Stimulated activated CD8-positive, alpha-beta memory T cell treated with anti-CD3 and anti-CD28 coated beads, Interleukin-4, amount 100 ng/mL, for 24 hours (primary cell): ENCODE measurements at places on chromosomes 6 and 20.

DNA sequence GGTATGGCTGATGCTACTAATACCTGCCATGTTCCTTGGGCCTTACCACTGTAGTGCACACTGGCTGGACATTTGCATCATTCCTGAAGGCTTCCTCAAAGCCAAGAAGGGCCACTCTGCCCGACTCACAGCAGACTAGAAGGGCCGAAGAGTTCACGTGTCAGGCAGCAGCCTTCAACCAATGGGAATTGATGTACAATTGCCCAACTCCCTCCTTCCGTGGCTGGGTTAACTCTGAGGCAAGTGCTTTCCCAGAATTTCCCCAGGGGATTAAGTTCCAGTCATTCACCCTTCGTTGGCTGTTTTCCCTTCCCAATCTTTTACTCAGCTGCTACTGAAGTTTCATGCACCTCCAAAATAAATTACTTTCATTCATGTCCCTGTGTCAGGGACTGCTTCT, 29.8 kb downstream of the PSMB9 start:
- no peak for DNase-seq

GRCh38 chr20:20012541-20012940, 4.6 kb upstream of the NAA20 start:
- no peak for DNase-seq

GRCh38 chr6:82740072-82740471, 325.6 kb downstream of the UBE3D start:
- DNase-seq: no peak

- no peak for DNase-seq
Measured at GRCh38 chr6:150297327-150298029, 71.3 kb upstream of the IYD start.

GRCh38 chr6:114042267-114043016, 71.5 kb upstream of the HDAC2 start:
- DNase-seq: no peak

DNA sequence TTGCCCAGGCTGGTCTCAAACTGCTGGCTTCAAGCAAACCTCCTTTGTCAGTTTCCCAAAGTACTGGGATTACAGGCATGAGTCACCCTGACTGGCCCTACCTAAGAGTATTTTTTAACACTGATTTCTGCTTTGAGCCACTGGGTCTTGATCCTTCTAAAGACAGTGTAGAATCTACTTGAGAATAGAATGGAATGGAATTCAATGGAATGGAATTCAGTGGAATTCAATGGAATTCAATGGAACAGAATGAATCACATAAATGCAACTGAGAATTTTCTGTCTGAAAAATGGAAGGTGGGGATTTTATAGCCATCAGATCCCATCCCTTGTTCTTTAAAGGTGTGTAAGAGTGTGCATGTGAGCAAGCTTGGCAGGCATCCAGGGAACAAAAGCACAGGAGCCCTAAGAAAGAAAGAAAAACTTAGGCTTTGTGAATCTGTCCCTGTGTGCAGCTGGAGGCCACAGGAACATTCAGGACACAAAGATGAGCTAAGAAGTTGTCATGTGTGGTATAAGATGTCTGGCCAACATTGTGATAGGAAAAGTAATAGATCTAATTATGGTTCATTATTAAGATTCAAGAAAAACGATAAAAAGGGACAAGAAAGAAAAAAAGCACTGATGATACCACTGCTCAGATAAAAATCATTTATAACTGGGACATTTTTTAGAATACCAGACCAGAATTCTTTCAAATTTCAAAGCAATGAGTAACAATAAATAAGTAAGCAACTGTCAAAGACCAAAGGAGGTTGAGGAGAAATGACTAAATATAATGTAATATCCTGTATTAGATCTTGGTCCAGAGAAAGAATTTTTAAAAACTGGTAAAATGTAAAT, 681.0 kb upstream of the GJE1 start:
- no peak for DNase-seq

- no peak for DNase-seq
Measured at GRCh38 chr6:147063469-147064031, 140.7 kb upstream of the STXBP5 start.

DNA sequence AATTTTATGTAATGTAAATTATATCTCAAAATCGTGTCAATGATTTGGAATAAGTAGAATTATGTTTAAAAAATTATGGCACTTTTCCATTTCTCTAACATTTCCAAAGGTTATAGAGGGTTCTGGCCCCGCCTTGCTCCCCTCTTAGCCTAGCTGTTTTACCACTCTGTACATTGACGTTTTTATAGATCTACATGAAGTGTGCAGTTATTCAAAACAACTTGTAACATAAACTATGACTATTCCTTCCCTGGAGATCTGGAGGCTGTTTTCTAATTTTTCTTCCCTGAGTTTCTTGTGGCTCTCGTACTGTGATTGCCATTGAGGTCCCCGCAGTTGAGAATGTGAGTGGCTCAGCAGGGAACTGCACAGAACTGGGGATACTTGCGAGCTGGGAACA, 48.4 kb downstream of the IYD start:
- no peak for DNase-seq

- no peak for DNase-seq
Measured at GRCh38 chr6:150198532-150198931, 55.7 kb downstream of the PPP1R14C start.

- DNase-seq: no peak
Measured at GRCh38 chr6:106628658-106629102, 618 bp downstream of the RTN4IP1 start.

DNA sequence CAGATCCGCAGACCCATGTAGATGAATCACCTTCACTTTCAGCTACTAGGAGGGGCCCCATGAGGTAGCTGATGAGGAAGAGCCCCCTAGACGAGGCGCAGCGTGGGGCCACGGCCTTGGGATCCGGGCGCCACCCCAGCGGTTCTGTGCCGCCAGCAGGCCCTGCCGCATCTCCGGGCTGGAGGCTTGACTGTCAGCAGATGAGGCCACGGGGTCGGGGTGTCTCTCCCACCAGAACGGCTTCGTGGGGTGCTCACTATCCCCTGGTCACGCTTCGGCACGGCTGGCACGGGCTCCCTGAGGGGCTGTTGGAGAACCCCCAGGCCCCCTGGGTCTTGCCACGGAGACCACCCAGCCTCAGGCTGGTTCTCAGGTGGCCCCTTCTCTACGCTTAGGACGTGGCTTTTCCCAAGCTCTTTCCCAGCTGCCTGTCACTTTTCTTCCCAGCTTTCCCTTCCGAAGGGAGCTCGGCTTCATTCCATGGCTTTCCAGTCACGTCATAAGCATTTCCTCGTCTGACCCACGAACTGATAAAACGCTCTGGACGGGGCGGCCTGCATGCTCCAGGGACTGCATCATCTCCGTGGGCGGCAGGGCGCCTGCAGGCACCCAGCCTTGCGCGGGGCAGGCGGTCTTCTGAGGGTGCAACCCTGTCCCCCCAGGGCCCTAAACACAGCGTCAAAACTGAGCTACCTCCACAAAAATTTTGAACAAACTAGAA, 85.9 kb downstream of the THBS2 start:
- DNase-seq: no peak

DNA sequence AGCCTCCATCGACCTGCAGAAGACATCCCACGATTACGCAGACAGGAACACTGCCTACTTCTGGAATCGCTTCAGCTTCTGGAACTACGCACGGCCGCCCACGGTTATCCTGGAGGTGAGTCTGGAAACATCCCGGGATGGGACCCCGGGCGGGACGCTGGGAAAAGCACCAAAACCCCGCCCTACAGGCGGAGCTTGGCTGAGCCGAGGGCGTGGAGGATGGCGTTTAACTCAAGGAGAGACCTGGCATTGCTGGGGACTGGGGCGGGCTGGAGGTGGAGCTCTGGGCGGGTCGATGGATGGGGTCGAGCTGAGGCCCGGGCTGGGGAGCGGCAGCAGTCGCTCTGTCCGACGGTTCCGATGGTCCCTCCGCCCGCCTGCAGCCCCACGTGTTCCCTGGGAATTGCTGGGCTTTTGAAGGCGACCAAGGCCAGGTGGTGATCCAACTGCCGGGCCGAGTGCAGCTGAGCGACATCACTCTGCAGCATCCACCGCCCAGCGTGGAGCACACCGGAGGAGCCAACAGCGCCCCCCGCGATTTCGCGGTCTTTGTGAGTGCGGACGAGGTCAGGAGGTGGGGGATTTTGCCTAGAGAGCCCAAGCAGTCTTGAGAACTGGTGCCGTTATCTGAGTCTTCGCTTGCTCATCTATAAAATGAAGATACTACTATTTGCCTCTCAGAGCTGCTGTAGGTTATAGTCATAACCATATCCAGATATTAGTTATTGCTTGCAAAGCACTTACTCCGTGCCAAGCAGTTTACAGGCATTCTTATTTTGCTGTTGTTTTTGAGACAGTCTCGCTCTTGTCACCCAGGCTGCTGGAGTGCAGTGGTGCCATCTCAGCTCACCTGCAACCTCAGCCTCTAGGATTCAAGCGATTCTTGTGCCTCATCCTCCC, 3.8 kb downstream of the SPAG4 start:
- peak; percentile 67 for DNase-seq

DNA sequence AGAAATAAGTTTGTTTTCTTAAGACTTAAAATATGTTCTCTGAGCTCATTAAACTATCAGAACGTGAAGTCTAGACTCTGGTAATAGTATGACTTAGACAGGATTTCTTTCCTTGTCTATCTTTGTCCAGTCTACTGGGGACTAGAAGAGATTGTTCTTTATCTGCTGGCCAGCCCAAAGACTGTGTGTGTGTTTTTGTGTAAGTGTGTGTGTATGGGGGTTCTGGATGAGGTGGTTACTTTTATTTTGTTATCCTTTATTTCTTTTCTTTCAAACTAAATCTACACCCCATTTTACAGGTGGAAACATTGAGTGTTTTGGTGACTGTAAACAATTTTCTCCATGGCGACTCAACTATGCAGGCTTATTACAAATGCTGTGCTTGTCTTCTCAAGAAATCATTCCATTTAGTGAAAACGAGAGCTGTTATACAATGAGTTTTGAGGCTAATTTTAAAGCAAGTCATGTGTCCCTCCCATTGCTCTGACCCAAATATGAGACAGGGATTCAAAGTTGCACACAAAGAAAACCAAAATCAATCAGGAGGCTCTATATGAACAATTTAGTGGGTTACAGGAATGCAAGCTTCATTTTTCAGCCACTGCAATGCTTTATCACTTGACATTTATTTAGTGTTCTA, 97.6 kb downstream of the ELOVL5 start:
- no peak for DNase-seq

- no peak for DNase-seq
Measured at GRCh38 chr6:129047834-129048233, 164.9 kb downstream of the LAMA2 start.

GRCh38 chr6:42988486-42989020, 4.2 kb downstream of the PPP2R5D start:
- no peak for DNase-seq

- DNase-seq: no peak
Measured at GRCh38 chr20:64260239-64260638, 4.7 kb downstream of the PCMTD2 start.

DNA sequence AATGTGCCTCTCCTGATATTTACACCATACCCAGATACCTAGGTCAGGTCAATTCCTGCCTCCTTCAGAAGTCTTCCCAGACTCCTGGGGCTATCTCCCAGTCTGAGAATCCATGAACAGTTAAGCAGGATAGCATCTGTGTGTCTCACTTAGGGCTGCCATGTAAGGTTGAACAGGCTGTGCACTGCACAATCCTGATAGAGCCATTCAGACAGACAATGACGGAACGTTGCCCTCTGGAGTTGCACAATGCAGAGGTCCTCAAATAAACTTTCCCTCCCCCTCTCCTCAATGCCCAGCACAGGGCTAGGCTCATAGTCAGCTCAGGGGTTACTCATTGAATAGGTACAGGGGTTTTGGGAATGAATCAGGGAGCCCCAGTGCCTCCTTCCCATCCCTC, 89.7 kb downstream of the CD40 start:
- no peak for DNase-seq

GRCh38 chr20:2741463-2741862, 48.9 kb downstream of the EBF4 start:
- no peak for DNase-seq

GRCh38 chr20:38880952-38881735, 45.1 kb upstream of the FAM83D start:
- no peak for DNase-seq

GRCh38 chr6:142184307-142184706, 37.2 kb downstream of the VTA1 start:
- no peak for DNase-seq

GRCh38 chr20:20317195-20317594, 50.7 kb upstream of the INSM1 start:
- DNase-seq: no peak

DNA sequence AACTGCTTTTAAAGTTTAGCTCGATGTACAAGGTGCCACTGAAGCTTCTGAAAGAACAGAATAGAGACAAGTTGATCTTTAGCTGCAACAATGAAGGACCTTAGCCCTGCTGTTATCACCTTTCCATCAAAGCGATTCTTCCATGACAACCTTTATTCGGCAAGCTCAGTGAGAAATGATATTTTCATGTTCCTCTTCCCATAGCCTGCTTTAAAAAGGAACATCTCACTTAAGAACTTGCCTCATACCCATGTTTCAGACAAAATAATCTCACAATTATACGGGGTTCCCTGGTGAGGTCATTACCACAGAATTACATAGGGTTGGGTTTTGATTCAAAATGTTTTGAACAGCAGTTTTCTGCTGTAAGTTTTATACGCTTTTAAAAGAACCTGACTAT, 264.2 kb downstream of the THBS2 start:
- DNase-seq: no peak

DNA sequence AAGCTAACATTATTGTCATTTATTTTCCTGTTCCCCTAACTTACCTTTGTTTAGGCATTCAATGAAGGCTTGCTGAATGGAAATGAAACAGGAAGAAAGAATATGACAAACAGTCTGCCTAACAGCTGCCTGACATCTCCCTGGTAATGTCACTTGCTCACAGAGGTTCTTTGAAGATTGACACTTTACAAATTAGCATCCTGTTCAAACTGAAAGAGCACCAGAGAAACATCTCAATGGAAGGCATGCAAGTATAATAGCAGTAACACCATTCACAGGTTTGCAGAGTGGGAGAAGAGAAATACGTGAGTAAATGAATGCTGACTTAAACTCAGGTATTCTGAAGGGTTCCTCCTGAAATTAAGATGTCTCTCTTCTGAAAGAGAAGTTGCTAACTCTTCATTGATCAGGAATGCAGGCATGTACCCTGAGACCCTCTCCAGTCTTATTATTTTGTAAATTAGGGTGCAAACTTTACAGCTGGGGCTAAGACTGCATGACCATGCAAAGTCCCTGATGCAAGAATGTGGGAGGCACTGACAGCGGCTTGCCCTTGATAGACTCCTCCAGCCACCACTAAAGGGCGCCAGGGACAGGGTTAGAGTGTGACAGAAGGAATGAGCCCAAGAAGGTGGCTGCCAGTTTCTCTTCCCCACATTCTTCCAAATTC, 1.3 kb upstream of the SMLR1 start:
- no peak for DNase-seq

- no peak for DNase-seq
Measured at GRCh38 chr6:116629563-116629981, 13.3 kb downstream of the RSPH4A start.

- DNase-seq: no peak
Measured at GRCh38 chr20:40521962-40522361, 167.1 kb downstream of the MAFB start.

- no peak for DNase-seq
Measured at GRCh38 chr6:14206391-14206790, 88.8 kb downstream of the CD83 start.

GRCh38 chr20:37777012-37777950, 83.5 kb downstream of the CTNNBL1 start:
- DNase-seq: no peak
